Activated CD4-positive, alpha-beta T cell treated with anti-CD3 and anti-CD28 coated beads, Interleukin-2, amount 50 U/mL, for 1 hour (primary cell): ENCODE measurements at places on chromosomes 1 and 21.

- no peak for DNase-seq
Measured at GRCh38 chr1:169461390-169462000, 24.2 kb downstream of the SLC19A2 start.

DNA sequence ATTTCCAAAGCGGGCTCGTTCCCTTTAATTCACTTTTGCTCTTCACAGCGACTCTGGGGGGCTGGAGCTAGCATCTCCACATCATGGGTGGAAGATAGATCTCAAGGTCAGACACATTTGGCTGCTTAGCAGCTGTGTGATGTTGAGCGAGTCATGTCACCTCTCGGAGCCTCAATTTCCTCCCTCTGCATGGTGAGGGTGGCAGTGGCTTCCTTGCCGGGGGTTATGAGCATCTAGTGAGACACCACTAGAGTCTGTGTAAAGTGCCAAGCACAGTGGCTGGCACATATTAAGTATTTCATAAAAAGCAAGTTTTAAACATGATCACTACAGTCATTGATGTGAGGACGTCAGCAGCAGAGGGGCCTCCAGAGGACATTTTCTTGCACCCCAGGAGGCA, 16.9 kb upstream of the ECE1 start:
- no peak for DNase-seq

GRCh38 chr1:202998836-202999750, 8.1 kb upstream of the TMEM183A start:
- peak; percentile 68 for DNase-seq

GRCh38 chr1:164813776-164814175, 254.8 kb downstream of the PBX1 start:
- DNase-seq = no peak

DNA sequence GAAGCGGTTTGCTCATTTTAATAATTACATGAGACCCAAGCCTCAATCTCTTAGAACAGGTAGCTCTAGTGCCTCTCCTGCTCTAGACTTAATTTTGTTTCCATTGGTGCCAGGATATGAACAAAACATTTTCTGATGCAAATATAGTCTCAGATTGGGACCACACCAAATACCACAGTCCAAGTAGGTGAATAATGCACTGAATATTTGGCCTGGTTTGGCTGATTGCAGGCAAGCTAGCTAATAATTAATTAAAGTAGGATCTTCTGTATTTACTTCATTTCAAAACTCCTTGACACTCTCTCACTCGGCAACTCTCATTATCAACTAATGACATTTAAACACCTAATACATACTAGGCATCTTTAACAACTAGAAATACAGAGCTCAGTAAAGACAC, 219.6 kb downstream of the LTN1 start:
- no peak for DNase-seq

DNA sequence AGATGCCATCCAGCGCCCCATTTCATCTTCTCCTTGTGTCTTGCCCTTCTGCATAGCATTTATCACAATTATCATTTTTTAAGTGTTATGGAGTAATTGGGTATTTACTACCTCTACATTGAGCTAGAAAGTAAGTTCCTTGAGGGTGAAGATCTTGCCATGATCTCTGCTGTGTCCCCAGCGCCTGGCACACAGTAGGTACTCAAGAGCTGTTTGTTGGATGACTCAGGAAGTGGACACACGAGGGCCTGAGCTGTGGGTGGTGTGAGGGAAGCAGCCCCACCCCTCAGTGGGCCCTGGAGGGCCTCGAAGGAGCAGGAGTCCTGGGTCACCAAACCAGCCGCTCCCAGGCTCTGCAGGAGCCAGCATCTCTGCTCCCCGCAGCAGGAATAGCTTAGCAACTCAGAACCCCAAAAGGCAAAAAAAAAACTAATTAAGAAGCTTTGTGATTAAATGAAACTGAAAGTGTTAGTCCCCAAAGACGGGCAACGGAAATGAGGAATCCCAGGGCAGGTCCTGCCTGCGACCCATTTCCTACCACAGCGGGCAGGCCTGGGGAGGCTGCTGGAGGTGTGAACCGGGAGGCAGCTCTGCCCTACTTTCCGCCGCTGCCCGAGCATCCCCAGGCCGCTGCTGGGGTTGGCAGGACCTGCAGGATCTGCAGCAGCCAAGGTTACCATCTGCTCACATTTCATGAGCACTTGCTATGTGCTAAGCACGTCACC, 87.7 kb downstream of the LACTBL1 start:
- no peak for DNase-seq

DNA sequence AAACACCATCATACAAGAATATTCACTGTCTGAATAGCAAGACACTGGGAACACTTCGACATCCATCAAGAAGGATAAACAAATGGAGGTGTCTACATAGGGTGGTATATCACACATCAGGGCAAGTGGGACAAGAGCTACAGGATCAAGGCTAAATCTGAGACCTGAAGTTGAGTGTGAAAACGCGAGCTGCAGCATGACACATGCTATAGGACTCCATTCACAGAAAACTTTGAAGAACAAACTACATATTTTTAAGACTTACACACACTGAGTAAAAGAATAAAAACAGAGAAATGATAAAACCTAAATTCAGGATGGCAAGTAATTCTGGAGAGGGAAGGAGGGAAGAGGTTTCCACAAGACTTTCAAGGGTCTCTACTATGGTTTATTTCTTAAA, 2.1 kb downstream of the TTC39A start:
- DNase-seq = no peak

DNA sequence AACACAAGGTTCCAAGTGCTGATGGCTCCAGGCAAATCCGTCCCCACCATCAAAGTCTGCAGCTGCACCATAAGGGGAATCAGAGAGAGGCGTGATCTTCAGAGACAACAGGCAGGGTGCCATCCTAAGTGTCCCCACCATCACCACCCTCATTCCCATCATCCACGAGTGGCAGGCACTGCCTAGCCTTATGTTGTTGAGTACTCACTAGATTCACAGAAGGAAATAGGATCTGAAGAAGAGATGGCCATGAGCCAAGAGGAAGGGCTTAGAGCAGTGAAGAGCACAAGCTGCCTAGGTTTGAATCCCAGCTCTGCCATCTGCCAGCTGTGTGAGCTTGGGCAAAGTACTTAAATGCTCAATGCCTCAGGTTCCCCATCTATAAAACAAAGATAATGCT, 207.3 kb upstream of the CSF3R start:
- DNase-seq = no peak

DNA sequence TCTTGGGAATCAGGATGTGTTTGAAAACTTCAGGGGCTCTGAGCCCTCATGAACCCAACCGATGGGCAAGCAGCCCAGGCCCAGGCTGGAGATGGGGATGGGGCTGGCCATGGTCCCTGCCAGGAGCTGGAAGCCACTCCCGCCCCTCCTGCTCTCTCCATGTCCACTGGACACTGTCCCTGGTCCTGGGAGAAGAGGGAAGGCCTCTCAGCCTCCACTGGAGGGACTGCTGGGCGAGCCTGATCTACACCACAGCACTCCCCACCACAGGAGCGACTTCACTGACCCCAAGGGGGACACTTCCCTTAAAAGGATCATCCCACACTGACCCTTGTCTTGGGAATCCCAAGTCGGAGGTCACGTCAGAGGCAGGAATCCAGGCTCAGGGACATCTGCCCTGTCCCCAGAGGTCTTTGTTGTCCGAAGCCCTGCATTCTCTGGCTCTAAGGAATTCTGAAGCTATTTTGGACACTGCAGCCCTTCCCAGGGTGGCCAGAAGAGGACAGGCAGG, 16.9 kb upstream of the COL18A1 start:
- no peak for DNase-seq

GRCh38 chr1:59041646-59042277, 255.1 kb upstream of the FGGY start:
- DNase-seq = no peak

DNA sequence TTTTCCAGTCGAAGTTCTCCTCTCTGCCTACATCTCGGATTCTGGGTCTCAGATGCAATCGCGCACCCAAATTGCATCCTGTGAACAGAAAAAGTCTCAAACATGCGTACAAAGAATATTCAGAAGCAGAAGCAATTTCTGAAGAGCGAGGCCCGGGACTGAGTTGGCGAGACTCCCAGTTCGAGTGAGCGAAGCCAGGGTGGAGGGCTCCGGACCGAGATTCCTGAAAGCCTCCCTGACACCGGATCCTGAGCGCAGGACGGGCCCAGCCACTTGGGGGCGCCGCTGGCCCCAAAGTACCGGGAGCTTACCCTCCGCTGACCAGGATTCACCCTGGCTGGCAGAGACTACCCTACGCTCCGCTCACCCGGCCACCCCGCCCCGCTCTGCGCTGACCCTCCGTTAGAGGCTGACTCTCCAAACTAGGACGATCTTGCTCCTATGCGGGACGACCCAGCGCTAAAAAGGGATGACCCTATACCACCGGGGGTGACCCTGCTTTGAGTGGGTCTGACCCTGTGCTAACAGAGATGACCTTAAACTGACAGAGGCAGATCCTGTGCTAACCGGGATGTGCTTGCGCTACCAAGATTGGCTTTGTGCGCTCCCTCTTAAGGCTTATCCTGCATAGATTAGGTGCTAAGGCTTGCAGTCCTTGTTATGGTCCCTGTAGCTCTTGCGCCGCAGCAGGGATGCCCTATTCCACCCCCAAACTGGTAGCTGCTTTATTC, 12.1 kb downstream of the FOXD2 start:
- DNase-seq = no peak

GRCh38 chr1:105138458-105138893, 1388.8 kb downstream of the AMY1C start:
- no peak for DNase-seq

GRCh38 chr1:114820392-114820791, 34.3 kb upstream of the SYCP1 start:
- no peak for DNase-seq

DNA sequence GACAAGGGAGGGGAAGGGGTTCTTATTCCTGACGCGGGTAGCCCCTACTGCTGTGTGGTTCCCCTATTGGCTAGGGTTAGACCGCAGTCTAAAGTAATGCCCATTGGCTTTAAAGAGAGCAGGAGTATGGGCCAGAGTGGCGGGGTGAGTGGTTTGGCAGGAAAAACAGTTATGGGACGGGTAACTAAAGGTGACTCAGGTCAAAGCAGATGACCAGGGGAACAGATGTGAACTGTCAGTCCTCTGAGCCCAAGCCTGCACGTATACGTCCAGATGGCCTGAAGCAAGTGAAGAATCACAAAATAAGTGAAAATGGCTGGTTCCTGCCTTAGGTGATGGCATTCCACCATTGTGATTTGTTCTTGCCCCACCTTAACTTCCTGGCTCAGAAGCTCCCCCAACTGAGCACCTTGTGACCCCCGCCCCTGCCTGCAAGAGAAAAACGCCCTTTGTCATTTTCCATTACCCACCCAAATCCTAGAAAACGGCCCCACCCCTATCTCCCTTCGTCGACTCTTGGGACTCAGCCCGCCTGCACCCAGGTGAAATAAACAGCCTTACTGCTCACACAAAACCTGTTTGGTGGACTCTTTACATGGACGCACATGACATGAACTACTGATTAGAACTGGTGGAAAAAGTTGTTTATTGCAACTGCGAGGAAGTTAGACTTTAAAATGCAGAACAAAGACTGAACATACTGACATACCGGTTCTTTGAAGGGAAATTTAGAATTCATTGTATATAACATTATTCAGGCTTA, 758 bp upstream of the ATAD3B start:
- DNase-seq = no peak

- no peak for DNase-seq
Measured at GRCh38 chr21:44681861-44682579, at the start of gene KRTAP12-1. TSS of gene KRTAP12-1 (minus strand) at chr21:44682163. CDS start at chr21:44682123, 40 bp downstream.

DNA sequence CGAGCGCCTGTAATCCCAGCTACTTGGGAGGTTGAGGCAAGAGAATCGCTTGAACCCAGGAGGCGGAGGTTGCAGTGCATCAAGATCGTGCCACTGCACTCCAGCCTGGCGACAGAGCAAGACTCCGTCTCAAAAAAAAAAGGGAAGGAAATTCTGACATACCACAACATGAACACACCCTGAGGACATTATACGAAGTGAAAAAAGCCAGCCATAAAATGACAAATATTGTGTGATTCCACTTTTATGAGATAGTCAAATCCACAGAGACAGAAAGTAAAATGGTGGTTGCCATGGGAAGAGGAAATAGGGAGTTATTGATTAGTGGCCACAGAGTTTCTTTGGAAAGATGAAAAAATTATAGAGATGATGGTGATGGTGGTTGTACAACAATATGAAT, 41.7 kb downstream of the EVI5 start:
- no peak for DNase-seq

DNA sequence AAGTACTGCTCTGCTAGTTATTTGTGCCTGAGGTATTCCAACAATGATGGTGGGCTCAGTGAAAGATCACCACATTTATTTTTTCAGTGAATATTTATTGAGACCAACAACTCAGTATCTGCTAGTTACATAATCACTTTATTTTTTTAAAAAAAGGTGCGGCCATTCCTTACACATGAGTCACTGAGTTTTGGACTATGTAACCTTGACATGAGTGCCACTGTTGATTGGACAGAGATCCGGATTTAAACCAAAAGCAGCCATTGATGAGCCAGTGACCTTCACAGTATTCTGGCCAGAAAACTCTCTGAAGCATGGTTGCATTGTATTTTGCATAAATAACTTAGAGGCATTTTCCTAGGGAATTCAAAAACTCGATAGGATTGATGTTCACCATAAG, 79.5 kb downstream of the NUF2 start:
- DNase-seq = no peak

DNA sequence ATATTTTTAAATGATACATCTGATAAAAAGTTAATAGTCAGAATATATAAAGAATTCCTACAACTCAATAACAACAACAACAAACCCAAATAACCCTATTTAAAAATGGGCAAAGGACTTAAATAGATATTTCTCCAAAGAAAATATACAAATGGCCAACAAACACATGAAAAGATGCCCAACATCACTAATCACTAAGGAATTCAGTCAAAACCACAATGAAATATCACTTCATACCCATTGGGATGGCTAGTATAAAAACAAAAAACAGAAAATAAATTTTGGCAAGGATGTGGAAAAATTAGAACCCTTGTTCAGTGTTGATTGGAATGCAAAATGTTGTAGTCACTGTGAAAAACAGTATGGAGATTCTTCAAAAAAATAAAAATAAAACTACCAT, 184.8 kb upstream of the RAB4A start:
- DNase-seq = no peak

DNA sequence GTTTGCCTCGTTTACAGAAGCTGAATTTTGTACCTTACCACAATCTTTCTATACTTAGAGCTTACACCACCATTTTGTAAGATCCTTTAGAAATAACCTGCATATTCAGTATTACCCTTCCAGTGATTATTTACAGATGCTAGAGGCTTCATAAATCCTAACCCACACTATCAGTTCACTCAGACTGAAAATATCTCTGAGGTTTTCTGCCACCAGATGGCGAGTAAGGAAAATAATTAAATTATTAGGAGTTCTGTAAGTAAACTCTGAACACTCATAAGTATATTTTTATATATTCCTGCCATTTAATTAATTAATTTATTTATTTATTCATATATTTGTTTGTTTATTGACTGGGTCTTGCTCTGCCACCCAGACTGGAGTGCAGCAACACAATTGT, 1635.2 kb downstream of the PLA2G4A start:
- no peak for DNase-seq

DNA sequence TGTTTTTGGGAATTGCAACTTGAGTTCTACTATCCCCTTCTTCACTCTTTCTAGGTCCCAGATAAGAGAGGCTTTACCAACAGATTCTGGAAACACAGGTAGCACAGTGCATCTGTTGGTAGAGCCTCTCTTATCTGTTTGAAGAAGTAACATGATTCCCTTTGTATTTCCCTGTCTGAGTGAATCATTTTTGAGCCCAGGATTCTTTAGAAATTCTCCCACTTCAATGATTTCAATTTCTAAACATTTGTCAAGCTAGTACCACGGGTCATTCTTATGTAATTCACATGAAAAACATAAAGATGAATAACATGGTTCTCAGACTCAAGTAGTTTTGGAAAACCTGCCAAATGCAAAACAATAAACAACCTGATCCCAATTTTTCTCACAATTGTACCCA, 72.0 kb upstream of the DUSP10 start:
- no peak for DNase-seq
